ENCODE measurements at places on chromosomes 6 and 20. TPM values are rescaled to one million over a fixed set of nuclear protein-coding genes. Genes with fewer than 3 reads are reported as not detected.

Gene PLCB4
- 5.3 TPM for total RNA-seq

Gene CCN5
- total RNA-seq: not detected

Gene TRAPPC3L
- not detected for total RNA-seq

Gene ALDH5A1
- 0.68 TPM for total RNA-seq

Gene PACRG
- not detected for total RNA-seq

Gene CCN2
- total RNA-seq: 30.0 TPM

Gene ATP5F1E
- total RNA-seq: 138 TPM

Gene HLA-DMB
- 2.5 TPM for total RNA-seq

Gene FAM8A1
- 12.1 TPM for total RNA-seq

Gene OR2H2
- not detected for total RNA-seq

Gene GMPR
- total RNA-seq: 34.9 TPM

Gene HLA-DQB1
- not detected for total RNA-seq

Gene PGC
- not detected for total RNA-seq

Gene POM121L2
- 0.12 TPM for total RNA-seq

Gene GABRR1
- total RNA-seq: not detected

Gene CNBD2
- total RNA-seq: 6.8 TPM

Gene GINS1
- total RNA-seq: 31.0 TPM

Gene PRICKLE4
- 0.12 TPM for total RNA-seq

Gene MROH8
- 0.10 TPM for total RNA-seq

Gene NHSL1
- 4.0 TPM for total RNA-seq

Gene BEND6
- total RNA-seq: 24.6 TPM

Gene ABHD12
- total RNA-seq: 65.9 TPM

Gene OTOR
- not detected for total RNA-seq

Gene MTFR2
- total RNA-seq: 17.1 TPM

Gene MTO1
- total RNA-seq: 43.5 TPM

Gene OOEP
- not detected for total RNA-seq
